ENCODE measurements at places on chromosomes 13 and 19. TPM values are rescaled to one million over a fixed set of nuclear protein-coding genes. Genes with fewer than 3 reads are reported as not detected.

Gene ZNF836
- 7.7 TPM for total RNA-seq

Gene PGLYRP1
- total RNA-seq = not detected

Gene ZNF99
- not detected for total RNA-seq

Gene MYO1F
- 0.40 TPM for total RNA-seq

Gene FUT3
- total RNA-seq = not detected

Gene HMG20B
- 60.5 TPM for total RNA-seq

Gene KLK2
- total RNA-seq = not detected

Gene LRRC8E
- total RNA-seq = under 0.01 TPM

Gene PIK3R2
- 1.6 TPM for total RNA-seq

Gene PLPPR3
- total RNA-seq = under 0.01 TPM

Gene MUC16
- under 0.01 TPM for total RNA-seq

Gene COMP
- total RNA-seq = not detected

Gene FXYD3
- total RNA-seq = not detected

Gene ZNF180
- total RNA-seq = 5.8 TPM

Gene SMIM24
- total RNA-seq = not detected

Gene TMEM221
- not detected for total RNA-seq

Gene TLE6
- 0.99 TPM for total RNA-seq

Gene SPRY2
- 10.2 TPM for total RNA-seq

Gene LGALS14
- not detected for total RNA-seq

Gene ZNF544
- 58.5 TPM for total RNA-seq

Gene FGF14
- total RNA-seq = 0.79 TPM

Gene TTC9B
- not detected for total RNA-seq

Gene URAD
- total RNA-seq = not detected

Gene RCBTB2
- total RNA-seq = 15.3 TPM

Gene ADAMTS10
- 17.1 TPM for total RNA-seq

Gene FREM2
- total RNA-seq = not detected

Gene FCAR
- not detected for total RNA-seq

Gene LILRB2
- not detected for total RNA-seq

Gene ARHGEF7
- 179 TPM for total RNA-seq

Gene CACNA1A
- total RNA-seq = 0.20 TPM

Gene S1PR4
- 0.44 TPM for total RNA-seq

Measured in lung microvascular endothelial cell (primary cell).